ENCODE measurements at places on chromosomes 12 and 14.
A peak's percentile ranks its signal among the peaks of the same experiment; 100 is the strongest.

GRCh38 chr12:62069976-62070375, 190.2 kb upstream of the USP15 start:
- no peak for DNase-seq

- DNase-seq: no peak
Measured at GRCh38 chr14:23481979-23482822, 12.7 kb downstream of the NGDN start.

DNA sequence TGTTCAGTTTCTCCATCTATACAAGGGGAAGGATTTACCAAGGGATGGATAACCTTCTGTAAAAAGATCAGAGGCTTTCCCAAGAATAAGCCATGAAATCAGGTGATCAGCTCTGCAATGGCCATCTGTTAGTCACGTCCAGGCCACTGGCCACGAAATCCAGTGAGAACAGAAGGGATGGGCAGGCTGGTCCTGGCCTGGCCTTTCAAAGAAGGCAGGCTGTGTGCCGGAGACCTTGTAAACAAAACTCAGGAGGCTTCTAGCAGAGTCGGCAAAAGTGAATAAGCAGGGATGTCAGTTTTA, 68.5 kb downstream of the RNF34 start:
- no peak for DNase-seq

- no peak for DNase-seq
Measured at GRCh38 chr12:39610436-39611025, 9.1 kb downstream of the ABCD2 start.

DNA sequence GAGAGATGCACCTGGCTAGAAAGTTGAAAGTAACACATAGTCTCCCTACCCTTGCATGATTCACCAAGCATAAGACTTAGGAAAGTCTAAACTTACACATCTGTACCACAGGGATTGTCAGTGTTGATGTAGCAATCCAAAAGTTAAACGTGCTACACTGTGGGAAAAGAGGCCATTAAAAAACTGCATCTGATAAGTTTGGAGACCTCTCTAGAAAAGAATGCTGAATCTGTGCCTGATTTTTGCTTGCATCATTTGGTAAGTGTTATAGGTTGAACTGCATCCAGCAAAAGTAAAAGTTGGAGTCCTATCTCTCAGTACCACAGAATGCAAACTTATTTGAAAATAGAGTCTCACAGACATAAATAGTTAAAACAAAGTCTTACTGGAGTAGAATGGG, 126.6 kb downstream of the SLC6A15 start:
- DNase-seq: no peak

- DNase-seq: no peak
Measured at GRCh38 chr14:22384167-22384549, 204.9 kb downstream of the DAD1 start.

DNA sequence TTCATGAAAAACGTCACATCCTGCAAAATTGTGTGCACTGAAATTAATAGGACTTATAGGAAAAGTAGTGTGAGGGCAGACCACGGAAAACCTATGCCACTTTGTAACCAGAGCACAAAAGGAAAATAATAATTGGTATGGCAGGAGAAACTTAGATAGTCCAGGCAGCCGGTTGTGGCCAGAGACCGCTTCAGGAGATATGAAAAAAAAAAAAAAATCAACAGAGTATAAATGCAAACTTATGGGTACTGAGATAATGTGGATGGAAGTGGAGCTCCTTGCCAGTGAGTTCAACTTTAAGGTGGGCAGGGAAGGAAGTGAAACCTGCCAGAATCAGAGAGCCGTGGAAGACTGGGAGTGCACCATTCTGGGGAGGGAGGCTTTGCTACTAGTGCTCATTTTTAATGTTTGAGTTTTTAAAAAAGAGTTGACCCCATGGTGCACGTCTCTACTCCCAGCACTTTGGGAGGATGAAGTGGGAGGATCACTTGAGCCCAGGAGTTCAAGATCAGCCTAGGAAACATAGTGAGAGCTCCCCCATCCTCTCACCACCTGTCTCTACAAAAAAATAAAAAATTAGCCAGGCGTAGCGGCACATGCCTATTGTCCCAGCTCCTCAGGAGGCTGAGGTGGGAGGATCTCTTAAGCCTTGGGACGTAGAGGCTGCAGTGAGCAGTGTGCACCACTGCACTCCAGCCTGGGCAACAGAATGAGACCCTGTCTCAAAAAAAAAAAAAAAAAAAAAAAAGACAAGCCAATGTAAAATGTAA, 34.3 kb upstream of the METAP2 start:
- DNase-seq: no peak

DNA sequence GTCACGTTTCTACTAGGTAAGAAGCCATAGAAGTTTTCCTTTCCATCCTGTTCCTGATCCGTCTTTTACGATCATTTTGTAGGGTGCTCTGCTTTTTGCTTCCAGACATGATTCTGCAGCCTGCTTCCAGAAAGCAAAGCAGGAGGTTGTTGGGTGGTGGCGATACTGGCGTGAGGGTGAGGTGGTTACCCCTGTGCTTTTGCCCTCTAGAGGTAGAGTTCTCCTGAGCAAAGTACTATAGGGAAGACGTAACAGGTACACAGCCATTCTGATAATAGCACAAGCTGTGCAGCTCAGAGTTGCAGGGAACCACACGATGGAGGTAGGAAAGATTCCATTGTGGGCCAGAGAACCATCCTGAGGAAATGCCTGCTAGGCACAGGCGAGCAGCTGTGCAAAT, 186.0 kb downstream of the PAH start:
- no peak for DNase-seq

GRCh38 chr12:5882511-5883190, 62.4 kb downstream of the ANO2 start:
- no peak for DNase-seq

- DNase-seq: no peak
Measured at GRCh38 chr12:18148961-18149360, 59.0 kb upstream of the RERGL start.

DNA sequence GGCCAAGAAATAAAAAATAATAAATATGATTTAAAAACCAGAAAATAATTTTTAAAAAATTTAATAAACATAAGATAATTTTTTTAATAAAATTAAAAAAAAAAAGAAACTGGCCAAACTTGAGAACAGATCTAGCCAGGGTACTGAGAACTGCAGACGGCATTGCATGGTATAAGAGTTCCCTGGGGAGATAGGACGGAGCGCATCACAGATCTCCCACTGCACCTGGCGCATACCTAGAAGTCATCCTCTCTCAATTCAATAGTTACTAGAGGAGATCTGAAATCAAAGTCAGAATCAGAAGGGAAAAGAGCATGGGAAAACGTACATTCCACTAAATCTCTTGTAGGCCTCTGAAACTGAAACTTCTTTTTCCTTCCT, 58.9 kb upstream of the BCL2L14 start:
- no peak for DNase-seq

DNA sequence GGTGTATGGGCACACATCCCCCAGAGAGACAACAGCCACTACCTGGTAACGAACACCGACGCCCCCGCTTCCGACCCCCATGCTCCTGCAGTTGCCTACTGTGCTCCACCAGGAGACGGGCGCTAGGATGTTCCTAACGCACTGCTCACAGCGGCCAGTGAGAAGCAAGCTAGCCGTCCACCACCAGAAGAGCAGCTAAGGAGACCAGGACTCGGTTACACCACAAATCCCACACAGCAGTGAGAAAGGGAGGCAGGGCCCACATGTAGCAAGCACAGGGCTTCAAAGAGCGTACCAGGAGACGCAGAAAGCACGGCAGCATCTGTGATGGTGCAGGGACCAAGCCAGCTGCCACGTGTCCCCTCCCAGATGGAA, 117.0 kb downstream of the NCOR2 start:
- no peak for DNase-seq

DNA sequence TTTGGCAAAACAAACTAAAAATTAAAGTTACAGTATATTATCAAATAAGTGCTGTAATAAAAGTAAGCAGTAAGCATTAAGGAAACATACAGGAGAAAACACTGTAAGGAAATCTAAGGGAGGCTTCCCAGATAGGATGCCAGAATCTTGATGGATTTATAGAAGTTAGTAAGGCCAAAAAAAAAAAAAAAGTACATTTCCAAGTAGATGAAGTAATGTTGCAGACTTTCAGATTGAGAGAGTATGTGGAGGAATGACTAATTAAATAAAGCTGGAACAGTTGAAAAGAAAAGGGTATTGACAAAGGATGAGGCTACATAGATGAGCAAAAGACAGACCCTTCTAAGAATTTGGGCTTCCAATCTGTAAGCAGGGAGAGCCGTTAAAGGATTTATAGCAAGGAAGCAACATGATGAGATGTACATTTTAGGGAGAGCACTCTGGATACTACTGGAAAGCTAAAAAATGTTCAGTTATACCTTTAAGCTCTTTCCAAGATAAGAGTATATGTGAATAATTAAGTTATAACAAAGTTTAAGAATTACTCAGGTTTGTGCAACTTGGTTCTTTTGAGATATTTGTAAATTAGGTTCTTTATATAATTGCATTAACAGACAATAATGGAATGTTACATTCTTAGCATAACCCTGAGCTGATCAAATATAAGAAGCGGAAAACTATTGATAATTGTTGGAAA, 87.5 kb upstream of the MON2 start:
- DNase-seq: no peak

DNA sequence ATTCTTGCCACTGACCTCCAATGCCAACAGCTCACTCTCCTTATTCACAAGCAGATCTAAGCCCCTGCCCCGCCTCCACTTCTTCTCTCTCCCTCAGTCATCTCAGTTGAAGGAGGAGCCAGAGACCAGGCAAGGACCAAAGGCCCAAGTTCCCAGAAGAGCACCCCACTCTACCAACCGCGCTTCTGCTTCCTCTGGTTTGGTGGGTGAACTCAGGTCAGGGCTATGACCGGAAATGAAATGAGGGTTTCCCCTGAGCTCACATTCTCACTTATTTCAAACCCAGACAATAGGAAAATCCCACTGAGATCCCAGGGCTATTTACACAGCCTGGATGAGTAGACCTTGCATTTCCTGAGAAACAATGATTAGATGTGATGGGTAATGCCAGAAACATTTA, 9.9 kb downstream of the DPF3 start:
- DNase-seq: no peak

- no peak for DNase-seq
Measured at GRCh38 chr12:13849456-13849855, 131.9 kb downstream of the GRIN2B start.

- DNase-seq: peak; percentile 11
Measured at GRCh38 chr12:22100958-22101748, 55.1 kb downstream of the CMAS start.

GRCh38 chr14:95211721-95212504, 54.6 kb upstream of the DICER1 start:
- DNase-seq: no peak
